ENCODE measurements at places on chromosomes 1 and 21.

- DNase-seq, result no peak
These were observed 2.0 kb downstream of the LRRC7 start for GRCh38 chr1:69569576-69570328.

DNA sequence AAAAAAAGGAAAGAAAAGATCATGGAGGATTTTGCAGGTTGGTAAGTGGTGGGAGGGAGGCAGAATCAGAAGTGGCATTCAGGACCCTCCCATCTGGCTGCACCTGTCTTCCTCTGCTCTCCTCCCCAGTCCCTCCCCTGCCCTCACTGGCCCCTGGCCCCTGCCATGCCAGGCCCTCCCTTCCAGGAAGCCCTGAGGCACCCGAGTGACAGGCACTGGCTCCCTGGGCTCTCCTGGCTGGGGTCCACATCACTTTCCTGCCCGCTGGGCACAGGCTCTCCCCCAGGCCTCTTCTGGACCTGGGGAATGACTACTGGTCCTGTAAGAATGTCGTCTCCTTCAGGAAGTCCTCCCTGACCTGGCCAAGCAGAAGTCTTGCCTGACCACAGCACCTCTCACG is 15.3 kb upstream of the ADARB1 start:
- DNase-seq, result no peak

GRCh38 chr1:241482761-241483250 is 36.7 kb downstream of the FH start:
- no peak for DNase-seq

GRCh38 chr1:231431665-231432415 is 9.8 kb upstream of the EGLN1 start:
- DNase-seq, result no peak

DNA sequence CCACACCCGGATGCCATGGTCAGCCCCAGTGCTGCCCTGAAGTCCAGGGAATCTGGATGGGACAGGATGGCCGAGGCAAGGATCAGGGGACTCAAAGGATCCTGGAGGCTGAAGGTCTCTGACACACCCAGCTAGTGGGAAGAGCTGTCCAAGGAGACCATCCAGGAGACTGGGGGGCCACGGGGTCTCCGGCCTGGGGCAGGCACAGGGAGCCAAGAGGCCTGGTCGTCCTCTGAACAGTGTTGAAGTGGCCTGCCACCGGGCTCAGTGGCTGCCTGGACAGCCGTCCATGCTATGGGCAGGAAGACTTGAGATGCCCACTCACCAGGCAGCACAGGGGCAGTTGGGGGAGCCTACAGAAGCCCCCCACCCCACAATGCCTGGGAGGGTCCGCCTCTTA is 41.9 kb downstream of the MEGF6 start:
- no peak for DNase-seq

GRCh38 chr21:41598561-41599431 is 90.8 kb upstream of the TMPRSS2 start:
- DNase-seq, result no peak

DNA sequence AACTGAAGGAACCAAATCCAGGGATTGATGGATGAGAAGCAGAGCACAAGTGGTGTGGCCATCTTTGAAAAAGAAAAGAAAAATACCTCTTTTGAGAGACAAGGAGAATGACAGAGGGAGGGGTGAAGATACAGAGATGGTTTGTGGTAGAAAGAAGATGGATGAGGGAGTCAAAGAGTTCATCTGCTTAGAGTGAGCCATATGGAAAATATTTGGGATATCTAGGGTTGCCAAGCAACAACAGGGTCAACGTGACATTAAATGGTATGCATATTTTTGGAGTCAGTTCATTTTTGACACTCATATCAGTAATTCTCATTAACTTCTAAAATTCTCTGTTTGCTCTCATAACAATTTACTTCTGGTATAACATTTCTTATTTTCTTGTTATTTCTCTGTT is 50.7 kb downstream of the MACF1 start:
- no peak for DNase-seq

- no peak for DNase-seq
These were observed 133.4 kb upstream of the ERG start for GRCh38 chr21:38631676-38632075.

GRCh38 chr1:93750955-93751354 is 69.3 kb upstream of the BCAR3 start:
- DNase-seq, result no peak

DNA sequence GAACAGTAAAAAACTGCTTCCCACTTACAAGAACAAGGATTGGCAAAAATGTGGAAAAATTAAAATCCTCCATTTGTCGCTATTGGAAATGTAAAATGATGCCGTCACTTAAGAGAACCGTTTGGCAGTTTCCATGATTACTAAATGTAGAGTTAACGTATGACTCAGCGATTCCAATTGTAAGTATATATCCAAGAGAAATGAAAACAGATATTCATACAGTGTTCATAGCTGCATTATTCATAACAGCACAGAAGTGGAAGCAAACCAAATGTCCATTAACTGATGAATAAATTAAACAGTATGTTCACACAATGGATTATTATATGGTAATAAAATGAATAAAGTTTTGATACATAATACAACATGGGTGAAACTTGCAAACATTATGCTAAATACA is 971.0 kb downstream of the AMY1C start:
- no peak for DNase-seq

DNA sequence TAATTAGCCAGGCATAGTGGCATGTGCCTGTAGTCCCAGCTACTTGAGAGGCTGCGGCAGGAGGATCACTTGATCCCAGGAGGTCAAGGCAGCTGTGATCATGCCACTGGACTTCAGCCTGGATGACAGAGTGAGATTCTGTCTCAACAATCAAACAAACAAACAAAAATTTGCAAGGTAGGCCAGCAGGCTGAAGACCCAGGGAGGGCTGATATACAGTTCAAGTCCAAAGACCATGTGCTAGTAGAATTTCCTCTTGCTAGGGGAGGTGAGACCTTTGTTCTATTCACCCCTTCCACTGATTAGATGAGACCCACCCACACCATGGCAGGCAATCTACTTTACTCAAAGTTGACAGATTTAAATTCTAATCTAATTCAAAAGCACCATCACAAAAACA is 31.2 kb upstream of the CNN3 start:
- no peak for DNase-seq

DNA sequence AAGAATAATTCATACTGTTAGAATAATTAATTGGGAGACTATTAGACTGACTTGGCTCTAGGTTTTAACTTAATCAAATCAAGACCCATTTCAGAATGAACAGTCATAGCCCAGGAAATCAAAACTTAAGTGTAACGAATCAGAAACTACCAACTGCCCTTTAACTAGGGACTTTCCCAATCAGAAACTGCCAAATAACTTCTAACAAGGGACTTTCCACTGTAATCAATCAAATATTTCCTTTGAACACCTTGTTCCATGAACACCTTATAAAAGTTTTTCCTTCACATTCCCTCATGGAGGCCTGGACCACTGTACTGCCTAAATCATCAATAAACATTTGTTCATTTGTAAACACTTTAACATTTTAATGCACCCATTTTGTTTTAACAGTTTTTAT is 1054.7 kb upstream of the TMPRSS15 start:
- DNase-seq, result no peak

- no peak for DNase-seq
These were observed 105.8 kb downstream of the OMA1 start for GRCh38 chr1:58440696-58441095.

DNA sequence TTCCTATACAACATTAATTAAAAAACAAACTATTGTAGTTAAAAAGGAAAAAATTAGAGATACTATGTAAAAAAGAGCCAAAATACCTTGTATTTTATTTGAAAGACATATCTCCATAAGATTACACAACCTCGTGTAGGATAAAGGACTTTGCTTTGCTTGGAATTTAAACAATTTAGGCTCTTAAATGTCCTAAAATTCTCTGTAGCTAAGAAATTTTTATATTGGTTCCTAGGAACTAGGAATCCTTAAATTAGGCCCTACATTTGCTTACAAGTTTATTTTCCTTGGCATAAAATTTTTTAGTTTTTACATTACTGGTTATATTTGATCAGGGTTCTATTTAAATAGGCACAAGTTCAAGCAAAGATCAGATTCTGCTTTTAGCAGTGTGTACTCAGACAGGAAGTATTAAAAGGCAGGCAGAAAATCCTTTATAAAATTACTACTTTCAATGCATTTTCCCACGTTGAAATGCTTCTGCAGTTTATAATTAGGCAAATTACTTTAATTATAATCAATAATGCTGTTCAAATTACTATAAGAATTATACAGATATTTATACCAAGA is 3.4 kb upstream of the ANGPTL3 start:
- DNase-seq, result no peak

GRCh38 chr1:222909586-222909985 is 94.7 kb downstream of the DISP1 start:
- DNase-seq, result no peak

DNA sequence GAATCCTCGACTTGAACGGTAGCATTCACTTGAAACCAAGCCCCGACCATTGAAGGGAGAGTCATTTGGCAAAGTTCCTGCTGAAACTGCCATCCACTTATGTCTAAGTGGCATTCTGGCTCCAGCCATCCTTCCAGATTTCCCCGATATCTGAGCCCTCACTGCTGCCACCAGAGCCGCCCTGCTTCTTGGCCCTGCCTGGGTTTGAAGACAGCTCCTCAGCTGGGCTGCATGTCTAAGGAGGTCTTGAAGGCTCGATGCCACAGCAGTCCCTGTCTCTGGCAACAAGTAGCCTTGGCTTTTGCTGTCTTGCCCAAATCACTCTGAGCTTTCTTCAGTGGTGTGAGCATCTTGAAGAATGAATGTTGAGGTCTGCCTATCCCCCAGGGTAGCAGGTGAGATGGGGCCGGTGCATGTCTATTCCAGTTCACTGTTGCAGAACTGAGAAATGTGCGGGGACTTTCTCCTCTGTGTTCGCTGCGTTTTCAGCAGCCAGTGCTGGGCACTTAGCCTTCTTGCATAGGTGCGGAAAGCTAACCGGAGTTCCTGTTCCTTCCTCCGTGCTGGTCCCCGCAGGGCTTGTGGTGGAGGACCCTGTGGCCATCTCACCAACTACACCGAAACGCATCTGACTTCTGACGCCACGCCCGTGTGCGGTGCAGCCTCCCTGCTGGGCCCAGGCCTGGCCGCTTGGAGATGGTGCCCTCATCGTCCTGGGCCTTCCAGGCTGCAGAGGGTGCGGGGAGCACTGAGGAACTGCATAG is 29.2 kb downstream of the MAN1C1 start:
- no peak for DNase-seq
